CD14-positive monocyte (primary cell): ENCODE measurements at places on chromosomes 12 and 14.
A peak's percentile ranks its signal among the peaks of the same experiment; 100 is the strongest.

GRCh38 chr14:95253039-95253630, 66.6 kb downstream of the CLMN start:
- no peaks in the 10 kb centered on the region for H3K36me3 ChIP-seq
- peak overlapping the region; percentile 20 for H3K27ac ChIP-seq
- peaks cover 28% of the 10 kb centered on the region for H3K4me1 ChIP-seq
- peak; percentile 40 for DNase-seq
- no peak overlapping the region for H3K4me3 ChIP-seq

DNA sequence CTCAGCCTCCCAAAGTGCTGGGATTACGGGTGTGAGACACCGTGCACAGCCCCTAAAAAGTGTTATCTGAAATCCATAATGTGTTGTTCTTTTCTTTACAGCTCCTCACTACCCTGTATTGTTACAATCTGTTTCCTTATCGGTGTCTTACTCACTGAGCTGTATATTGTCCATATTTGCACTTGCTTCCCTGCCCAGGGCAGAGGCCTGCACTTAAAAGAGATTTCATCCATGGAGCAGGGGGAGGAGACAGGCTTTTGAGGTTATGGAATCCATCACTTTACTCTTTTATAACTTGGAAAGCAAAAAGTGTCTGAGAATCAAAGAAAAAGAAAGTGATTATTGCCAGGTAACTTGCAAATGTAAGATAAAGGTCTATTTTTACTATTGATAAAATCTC, 251.0 kb downstream of the DIO2 start:
- no peaks in the 10 kb centered on the region for H3K36me3 ChIP-seq
- no peak for DNase-seq
- no peaks in the 10 kb centered on the region for H3K4me1 ChIP-seq
- H3K27me3 ChIP-seq = no peaks in the 10 kb centered on the region
- no peak overlapping the region for H3K27ac ChIP-seq

GRCh38 chr14:36820111-36820709, 158.6 kb downstream of the PAX9 start:
- no peaks in the 10 kb centered on the region for H3K4me1 ChIP-seq
- H3K27ac ChIP-seq = no peak overlapping the region
- DNase-seq = no peak

- no peak overlapping the region for H3K27ac ChIP-seq
- no peak overlapping the region for H3K4me3 ChIP-seq
- DNase-seq = no peak
- H3K27me3 ChIP-seq = no peaks in the 10 kb centered on the region
Observed at GRCh38 chr12:120241561-120242274, 23.8 kb downstream of the PXN start.

DNA sequence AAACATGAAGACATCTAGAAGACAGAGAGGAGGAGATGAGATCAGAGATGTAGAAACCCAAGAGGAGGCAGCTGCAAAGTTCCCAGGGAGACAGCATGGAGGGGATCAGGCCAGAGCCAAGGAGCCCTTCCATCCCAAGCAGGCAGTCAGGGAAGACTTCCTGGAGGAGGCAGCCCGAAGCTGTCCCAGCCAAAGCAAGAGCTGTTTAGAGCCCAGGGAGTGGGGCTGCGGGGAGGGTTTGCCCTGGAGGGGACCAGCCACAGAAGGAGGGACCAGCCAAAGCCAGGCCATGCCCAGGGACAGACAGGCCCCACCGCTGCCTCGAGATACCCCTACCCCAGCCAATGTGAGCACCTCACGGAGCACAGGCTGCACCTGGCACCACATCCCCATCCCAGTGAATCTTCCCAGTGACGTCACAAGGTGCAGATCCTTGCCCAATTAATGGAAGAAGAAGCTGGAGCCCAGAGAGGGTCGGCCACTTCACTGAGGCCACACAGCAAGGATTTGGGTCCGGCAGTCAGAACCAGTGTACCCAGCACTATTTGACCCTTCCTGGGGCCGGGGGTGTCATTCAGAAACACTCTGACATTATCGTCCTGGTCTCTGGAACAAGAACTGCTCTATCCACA, 14.1 kb upstream of the DIO3 start:
- no peaks in the 10 kb centered on the region for H3K27me3 ChIP-seq
- H3K36me3 ChIP-seq = no peaks in the 10 kb centered on the region
- no peak for DNase-seq
- H3K27ac ChIP-seq = no peak overlapping the region
- H3K4me1 ChIP-seq = no peaks in the 10 kb centered on the region
- H3K4me3 ChIP-seq = no peak overlapping the region
